ENCODE measurements at places on chromosomes 12 and 14. TPM values are rescaled to one million over a fixed set of nuclear protein-coding genes. Genes with fewer than 3 reads are reported as not detected.

The GLIPR1L1 gene
- total RNA-seq = not detected

The LRP1-AS gene
- total RNA-seq = not detected

The TCL1A gene
- not detected for total RNA-seq

The KRT72 gene
- not detected for total RNA-seq

The COCH gene
- 32.5 TPM for total RNA-seq

GRCh38 chr12:131138638-131139362 is 185.1 kb downstream of the ADGRD1 start:
- no peak for DNase-seq

- DNase-seq = no peak
These were observed 8.2 kb downstream of the ALDH1L2 start for GRCh38 chr12:105076098-105076497.

GRCh38 chr14:89626233-89626806 is 209.3 kb upstream of the FOXN3 start:
- DNase-seq = no peak

- no peak for DNase-seq
These were observed 217.0 kb downstream of the SYNE2 start for GRCh38 chr14:64069634-64070359.

DNA sequence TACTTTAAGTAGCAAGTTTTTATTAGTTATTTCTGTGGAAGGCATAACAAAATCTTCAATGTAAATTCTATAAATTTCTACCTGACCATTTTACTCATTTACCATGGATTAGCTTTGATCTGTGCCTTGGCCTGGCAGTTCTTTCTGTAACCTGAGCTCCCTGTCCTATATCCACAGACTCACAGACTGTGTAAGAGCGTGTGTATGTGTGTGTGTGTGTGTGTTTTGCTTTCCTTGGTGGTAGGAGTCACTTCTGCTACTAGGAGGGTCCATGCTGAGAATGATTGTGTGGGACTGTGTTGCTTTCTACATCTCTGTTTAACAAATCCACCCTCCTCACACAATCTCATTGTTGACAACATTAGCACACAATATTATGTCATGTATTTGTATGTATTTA is 221.2 kb upstream of the PELI2 start:
- DNase-seq = no peak

- no peak for DNase-seq
These were observed 24.1 kb downstream of the PTGER2 start for GRCh38 chr14:52338051-52338681.

GRCh38 chr12:110282956-110283817 is 2.1 kb downstream of the ATP2A2 start:
- no peak for DNase-seq

- DNase-seq = no peak
These were observed 31.3 kb downstream of the CLECL1 start for GRCh38 chr12:9701380-9702154.

DNA sequence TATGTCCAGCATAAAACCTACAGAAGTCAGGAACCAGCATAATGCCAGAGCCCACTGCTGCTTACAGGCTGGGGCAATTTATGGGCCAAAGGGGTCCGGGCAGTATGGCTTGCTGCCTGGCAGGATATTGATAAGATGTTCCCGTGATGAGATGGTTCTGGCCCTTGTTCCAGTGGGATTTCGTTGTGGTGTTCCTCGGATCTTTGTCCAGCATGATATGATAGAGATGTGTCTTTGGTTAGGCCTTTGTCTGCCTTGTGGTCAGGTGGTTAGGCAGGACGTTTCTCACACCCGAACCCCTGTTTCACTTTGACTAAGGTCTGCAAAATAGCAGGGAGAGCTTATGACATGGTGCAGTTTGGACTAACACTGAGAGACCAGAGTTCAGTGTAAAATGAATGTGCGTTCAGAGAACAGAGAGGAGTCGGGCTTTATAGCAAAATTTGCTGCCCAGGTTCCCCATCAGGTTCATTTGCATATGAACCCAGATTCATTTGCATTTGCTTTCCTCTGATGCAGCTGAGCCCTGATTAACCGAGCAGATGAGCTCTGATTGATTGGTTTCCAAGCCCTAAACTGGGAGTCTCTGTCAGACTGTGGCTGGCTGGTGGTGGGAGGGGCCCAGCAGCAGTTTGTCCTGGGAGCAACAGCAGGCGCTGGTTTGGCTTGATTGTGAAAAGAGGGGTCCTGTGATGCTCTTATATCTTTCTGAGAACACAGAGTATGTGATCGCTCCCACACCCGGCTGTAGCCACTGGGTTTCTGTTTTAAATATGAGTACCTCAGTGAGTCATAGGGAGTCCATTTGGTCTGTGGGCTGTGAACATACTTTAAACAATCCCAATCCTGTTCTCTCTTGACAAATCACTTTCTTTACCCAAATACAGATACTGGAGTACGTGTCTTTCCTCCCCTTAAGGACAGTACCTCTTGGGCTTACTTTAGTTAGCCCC is 156.3 kb upstream of the PZP start:
- no peak for DNase-seq

- DNase-seq = no peak
These were observed 63.2 kb downstream of the DIO3 start for GRCh38 chr14:101624536-101624935.

GRCh38 chr12:121812320-121812871 is 8.6 kb downstream of the SETD1B start:
- DNase-seq = no peak

GRCh38 chr14:94401083-94401482 is 12.7 kb upstream of the SERPINA1 start:
- DNase-seq = no peak
